ENCODE measurements at places on chromosomes 12 and 14.

GRCh38 chr14:76490735-76491134, 114.8 kb downstream of the ESRRB start:
- H3K36me3 ChIP-seq = no peaks in the 10 kb centered on the region
- no peak overlapping the region for H3K4me3 ChIP-seq
- DNase-seq = no peak

DNA sequence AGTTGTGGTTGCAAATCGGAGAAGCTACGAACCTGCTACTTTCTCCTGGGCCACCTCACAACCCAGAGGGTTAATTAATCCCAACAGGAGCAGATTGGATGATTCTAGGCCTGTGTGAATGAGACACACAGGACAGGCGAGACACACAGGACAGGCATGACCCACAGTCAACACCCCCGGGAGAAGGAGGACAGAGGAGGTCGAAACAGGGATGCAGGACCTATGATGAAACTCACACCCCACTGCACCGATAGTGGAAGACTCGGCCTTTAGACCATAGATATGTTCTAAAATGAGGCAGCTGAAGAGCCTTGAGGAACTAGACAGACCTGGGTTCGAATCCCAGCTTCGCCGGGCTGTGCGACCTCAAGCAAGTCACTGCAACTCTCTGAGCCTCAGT, 11.6 kb downstream of the TMEM119 start:
- no peaks in the 10 kb centered on the region for H3K27me3 ChIP-seq
- no peak overlapping the region for H3K27ac ChIP-seq
- no peaks in the 10 kb centered on the region for H3K36me3 ChIP-seq
- no peak for DNase-seq
- H3K4me3 ChIP-seq = no peak overlapping the region
- H3K4me1 ChIP-seq = peaks cover 3% of the 10 kb centered on the region

DNA sequence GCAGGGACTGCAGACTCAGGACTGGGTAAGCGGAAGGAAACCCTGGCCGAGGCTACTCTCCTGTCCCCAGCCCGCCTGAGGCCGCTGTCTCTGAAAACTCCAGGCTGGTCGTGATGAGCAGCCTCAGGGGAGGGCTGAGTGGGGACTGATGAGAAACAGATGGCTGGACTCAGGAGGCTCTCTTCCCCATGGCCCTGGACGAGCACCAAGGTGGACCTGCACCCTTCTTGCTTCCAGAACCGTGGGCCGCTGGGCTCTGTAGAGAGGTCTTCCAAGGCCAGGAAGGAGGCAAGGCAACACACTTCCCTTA, 1.1 kb downstream of the TEX22 start:
- DNase-seq = no peak
- H3K27ac ChIP-seq = no peak overlapping the region
- H3K36me3 ChIP-seq = peaks cover 6% of the 10 kb centered on the region

GRCh38 chr12:78571953-78572352, 292.6 kb upstream of the SYT1 start:
- no peaks in the 10 kb centered on the region for H3K36me3 ChIP-seq
- no peaks in the 10 kb centered on the region for H3K4me1 ChIP-seq
- no peaks in the 10 kb centered on the region for H3K27me3 ChIP-seq
- no peak overlapping the region for H3K27ac ChIP-seq
- no peak overlapping the region for H3K4me3 ChIP-seq
- no peak for DNase-seq

DNA sequence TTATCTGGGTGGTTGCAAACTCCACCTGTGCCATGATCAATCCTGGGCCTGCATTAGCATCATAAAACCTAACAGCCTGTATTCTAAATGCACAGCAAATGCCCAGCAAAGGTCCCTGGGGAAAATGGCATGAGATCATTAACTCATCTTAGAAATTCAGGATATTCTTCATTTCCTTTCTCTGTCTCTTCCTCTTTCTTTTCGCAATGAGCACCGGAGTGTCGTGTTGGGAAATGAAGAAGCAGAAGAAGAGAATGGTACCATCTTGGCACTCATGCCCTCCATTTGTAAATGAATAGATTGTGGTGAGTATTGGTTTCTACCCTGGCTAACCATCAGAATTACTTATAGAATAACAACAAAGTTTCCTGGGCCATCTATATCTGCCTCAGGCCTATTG, 193.6 kb downstream of the GALC start:
- H3K27ac ChIP-seq = no peak overlapping the region
- H3K36me3 ChIP-seq = no peaks in the 10 kb centered on the region
- H3K4me3 ChIP-seq = no peak overlapping the region
- H3K27me3 ChIP-seq = no peaks in the 10 kb centered on the region
- no peak for DNase-seq

- peak; percentile 75 for DNase-seq
- H3K4me1 ChIP-seq = peaks cover 23% of the 10 kb centered on the region
- H3K27me3 ChIP-seq = no peaks in the 10 kb centered on the region
- H3K36me3 ChIP-seq = no peaks in the 10 kb centered on the region
- H3K27ac ChIP-seq = peak overlapping the region; percentile 94
Observed at GRCh38 chr12:57089271-57090245, 644 bp downstream of the NAB2 start.

GRCh38 chr14:91599994-91600393, 89.9 kb upstream of the PPP4R3A start:
- H3K4me1 ChIP-seq = no peaks in the 10 kb centered on the region
- H3K27me3 ChIP-seq = no peaks in the 10 kb centered on the region
- H3K27ac ChIP-seq = no peak overlapping the region
- no peaks in the 10 kb centered on the region for H3K36me3 ChIP-seq
- no peak overlapping the region for H3K4me3 ChIP-seq
- no peak for DNase-seq

DNA sequence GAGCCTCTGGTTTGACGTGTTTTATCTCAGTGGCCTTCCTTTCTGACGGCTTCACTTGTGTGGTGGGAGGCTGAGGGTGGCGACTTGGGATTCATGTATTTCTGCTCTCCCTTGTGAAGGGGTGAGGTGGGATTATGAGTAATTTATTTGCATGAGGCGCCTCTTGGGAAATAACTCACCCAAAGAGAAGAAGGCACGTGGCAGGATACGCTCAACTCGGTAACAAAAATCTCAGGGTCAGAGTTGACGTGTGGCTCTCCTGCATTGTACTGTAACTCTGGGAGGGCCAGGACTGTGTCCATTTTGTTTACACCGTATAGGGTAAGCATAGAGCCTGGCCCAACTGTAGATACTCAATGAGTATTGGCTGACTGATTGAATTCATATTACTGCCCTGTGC, 14.6 kb upstream of the C1S start:
- H3K27ac ChIP-seq = no peak overlapping the region

DNA sequence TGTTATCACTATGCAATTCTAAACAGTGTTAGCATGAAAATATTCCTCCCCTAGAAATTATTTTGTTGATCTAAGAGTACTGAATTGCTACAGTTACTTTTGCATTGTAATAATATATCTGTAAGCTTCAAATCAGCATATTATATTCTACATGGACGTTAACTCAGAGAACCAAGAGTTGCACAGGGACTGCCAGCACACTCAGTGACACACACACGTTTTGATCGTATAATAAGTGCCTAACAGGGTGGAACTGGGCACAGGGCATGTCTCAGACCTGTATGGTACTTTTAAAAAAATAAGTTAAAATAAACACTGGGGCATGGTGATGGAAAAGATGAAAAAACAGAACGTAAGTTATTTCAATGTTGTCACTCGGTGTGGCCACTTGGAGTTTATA, 451.6 kb downstream of the RGS6 start:
- no peak overlapping the region for H3K27ac ChIP-seq
- H3K36me3 ChIP-seq = no peaks in the 10 kb centered on the region
- no peak for DNase-seq
- no peaks in the 10 kb centered on the region for H3K27me3 ChIP-seq
- H3K4me1 ChIP-seq = no peaks in the 10 kb centered on the region

DNA sequence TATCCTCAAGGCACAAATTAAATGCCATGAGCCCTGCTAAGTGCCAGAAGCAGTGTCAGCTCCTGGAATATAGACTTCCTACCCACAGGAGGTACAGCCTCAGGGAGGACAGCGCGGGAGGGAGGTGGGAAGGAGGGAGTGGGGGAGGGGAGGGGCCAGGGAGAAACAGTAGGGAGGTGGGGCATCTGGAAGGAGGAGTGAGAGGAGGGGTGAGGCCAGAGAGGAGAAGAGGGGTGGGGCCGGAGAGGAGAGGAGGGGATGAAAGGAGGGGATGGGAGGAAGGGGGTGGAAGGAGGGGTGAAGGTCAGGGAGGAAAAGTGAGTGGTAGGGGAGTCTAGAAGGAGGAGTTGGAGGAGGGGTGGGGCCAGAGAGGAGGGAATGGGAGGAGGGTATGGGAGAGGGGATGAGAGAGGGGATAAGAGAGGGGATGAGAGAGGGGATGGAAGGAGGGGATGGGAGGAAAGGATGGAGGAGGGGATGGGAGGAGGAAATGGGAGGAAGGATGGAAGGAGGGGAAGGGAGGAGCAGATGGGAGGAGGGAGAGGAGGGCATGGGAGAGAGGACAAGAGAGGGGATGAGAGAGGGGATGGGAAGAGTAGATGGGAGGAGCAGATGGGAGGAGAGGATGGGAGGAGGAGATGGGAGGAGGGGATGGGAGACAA, 9.2 kb upstream of the CCDC197 start:
- no peaks in the 10 kb centered on the region for H3K36me3 ChIP-seq
- H3K27ac ChIP-seq = no peak overlapping the region
- H3K4me1 ChIP-seq = peaks cover 10% of the 10 kb centered on the region
- H3K4me3 ChIP-seq = no peak overlapping the region
- H3K27me3 ChIP-seq = no peaks in the 10 kb centered on the region

DNA sequence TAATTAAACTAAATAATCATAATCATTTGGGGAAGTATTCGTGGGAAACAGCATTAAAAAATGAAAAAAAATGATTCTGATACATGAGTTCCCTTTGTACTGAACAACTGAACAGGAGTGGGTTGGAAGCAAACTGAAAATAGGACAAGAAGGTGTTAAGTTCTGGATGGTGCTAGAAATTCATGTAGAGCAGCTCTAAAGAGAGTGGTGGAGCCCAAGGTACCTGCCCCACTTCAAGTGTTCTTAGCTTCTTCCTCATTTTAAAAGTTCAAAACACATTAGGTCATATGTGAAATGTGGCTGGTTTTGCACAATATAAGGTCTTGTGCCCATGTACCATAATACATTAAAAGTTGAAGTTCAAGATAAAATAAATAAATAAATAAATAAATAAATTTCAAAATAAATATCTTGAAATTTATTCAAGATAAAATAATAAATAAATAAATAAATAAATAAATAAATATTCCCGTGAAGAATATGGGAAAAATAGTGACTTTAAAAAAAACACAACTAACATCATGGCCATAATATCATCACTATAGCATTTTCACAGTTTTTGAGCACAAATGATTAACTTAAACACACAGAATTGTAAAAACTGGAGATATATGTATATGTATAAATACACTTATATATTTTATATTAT, 191.5 kb upstream of the PRKD1 start:
- H3K27me3 ChIP-seq = no peaks in the 10 kb centered on the region
- H3K4me3 ChIP-seq = no peak overlapping the region
- H3K27ac ChIP-seq = no peak overlapping the region
- DNase-seq = no peak

DNA sequence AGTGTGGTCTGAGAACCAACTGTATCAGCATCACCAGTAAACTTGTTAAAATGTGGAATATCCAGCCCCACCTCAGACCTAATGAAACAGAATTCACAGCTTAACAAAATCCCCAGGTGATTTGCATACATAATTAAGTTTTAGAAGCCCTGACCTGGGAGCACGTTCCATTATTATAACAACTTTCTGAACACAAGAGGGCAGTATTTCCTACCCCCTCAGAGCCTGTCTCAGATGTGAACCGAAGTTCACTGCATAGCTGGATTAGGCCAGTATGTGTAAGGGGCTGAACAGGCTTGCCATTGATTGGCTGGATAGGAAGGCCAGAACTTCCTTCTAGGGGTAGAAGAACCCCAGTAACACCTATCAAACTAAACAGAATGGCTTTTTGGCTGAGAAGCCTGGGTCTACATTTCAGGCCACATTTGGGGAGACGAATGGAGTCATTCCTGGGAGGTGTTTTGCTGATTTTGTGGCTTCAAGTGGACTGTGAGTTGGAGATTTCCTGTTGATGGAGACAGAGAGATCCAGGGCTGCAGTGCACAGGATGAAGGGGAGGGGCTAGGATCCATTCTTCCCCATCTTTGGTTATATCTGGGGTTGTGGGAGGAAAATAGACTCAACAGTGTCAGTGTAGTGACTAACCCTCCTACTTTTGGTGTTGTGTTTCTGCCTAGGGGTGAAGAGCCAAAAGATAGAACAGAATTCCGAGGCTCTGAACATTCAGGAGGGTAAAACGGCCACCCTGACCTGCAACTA, 94.7 kb upstream of the OR4E1 start:
- H3K4me3 ChIP-seq = no peak overlapping the region
- no peak for DNase-seq
- H3K27ac ChIP-seq = no peak overlapping the region
- no peaks in the 10 kb centered on the region for H3K36me3 ChIP-seq
- H3K4me1 ChIP-seq = no peaks in the 10 kb centered on the region
- no peaks in the 10 kb centered on the region for H3K27me3 ChIP-seq

- no peaks in the 10 kb centered on the region for H3K27me3 ChIP-seq
- no peak overlapping the region for H3K4me3 ChIP-seq
- H3K27ac ChIP-seq = no peak overlapping the region
- H3K36me3 ChIP-seq = no peaks in the 10 kb centered on the region
Observed at GRCh38 chr12:131920902-131921840, 7.9 kb upstream of the PUS1 start.

DNA sequence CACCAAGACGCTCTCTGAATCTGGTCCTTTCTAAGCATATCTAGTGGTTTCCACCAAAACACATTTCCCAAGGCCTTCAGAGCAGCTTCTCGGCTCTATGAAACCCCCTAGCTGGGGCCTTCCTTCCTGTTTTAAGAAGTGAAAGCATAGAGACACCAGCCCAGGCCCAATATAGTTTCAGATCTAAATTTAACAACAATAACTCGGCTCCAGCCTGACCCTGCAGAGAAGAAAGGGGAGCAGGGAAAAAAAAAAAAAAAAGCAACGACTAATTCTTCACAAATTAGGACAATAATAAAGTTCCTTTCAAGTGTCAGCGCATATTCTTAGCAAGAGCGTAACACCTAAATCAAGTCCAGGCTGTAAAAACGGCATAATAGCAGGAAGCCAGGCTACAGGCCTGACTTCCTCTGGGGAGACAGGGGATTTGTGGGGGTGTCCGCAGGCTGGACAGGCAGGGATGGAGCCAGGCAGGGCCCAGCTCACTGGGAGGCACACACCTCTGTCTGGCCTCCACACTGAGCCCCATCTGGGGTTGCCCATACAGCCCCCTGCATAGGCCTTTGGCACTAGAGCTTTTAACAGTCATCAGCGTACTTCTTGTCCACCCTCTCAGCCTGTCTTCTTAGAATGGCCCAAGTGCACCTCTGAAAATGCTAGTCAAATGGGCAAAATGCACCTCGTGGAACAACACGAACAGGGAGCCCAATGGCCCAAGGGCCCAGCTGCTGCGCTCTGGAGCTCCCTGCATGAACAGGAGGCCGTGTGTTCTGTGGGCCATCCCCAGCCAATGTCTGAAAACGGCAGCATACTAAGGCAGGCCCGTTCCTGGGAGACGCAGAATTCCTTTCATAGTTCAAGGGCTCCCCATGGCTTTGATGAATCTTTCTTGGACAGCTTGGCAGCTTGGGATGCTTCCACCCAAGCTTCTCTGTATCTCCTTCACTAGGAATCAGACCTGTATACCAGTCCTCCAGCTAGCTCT, 772.9 kb downstream of the MED13L start:
- H3K4me3 ChIP-seq = no peak overlapping the region
- no peak overlapping the region for H3K27ac ChIP-seq
- DNase-seq = no peak
- no peaks in the 10 kb centered on the region for H3K4me1 ChIP-seq
- H3K27me3 ChIP-seq = no peaks in the 10 kb centered on the region
- no peaks in the 10 kb centered on the region for H3K36me3 ChIP-seq

Measured in transverse colon (tissue), 4 donors.